8988T (cell line): ENCODE measurements at places on chromosomes 2 and 18.

- DNase-seq = no peak
These were observed 86.3 kb downstream of the ALPK2 start for GRCh38 chr18:58542426-58543159.

GRCh38 chr2:96694816-96695455 lies 44.9 kb downstream of the LMAN2L start:
- DNase-seq = no peak

- no peak for DNase-seq
These were observed 1.1 kb upstream of the PGAP1 start for GRCh38 chr2:196927376-196928225.

DNA sequence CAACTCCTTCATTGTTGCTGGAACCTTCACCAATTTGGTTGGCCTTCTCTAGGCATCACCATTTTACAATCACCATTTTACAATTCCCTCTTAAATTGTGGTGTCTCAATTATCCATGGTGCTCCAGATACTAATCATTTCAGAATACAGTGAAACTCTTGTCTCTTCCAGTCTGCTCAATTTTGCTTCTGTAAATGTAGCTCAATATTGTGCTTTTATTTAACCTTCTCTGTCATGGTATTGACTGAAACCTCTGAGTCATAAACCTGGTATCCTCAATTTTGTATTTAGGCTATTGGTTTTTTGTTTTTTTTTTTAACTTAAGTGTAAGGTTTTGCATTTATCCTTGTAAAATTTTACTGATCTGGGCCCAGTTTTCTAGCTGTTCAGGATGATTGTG lies 16.1 kb downstream of the STRADB start:
- no peak for DNase-seq

DNA sequence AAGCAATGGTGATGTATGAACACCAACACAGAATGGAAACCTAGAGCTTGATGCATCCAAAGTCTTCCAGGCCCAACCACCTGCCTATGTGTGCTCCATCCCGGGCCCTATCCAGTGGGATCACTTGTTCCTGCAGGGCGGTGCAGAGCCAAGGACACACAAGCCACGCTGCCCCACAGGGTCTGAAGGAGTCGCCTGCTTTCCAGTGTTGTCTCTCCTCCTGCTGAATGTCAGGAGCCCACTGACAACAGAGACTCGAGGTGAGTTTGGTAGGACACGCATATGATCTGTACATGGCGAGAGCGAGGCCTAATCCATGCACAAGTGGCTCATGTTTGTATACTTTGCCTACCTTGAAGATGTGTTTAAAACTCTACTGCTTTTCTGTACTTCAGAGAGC lies 70.9 kb upstream of the FHL2 start:
- DNase-seq = no peak

DNA sequence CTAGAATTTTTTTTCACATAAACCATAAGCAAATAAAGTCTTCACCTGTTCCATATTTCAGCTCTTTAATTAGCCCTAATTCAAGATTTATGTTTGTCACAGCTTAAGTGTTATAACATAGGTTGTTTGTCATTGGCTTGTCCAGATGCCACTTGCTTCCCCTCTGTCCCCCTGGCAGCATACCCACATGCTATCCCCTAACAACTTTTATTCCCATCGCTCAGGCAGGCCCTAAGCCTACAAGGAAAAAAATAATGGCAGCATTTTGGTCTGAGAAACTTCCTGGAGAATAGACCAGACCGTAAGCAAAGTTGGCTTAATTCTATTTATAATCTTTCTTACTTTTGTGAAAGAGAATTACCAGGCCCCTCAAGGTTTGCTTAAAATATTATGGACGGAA lies 173.9 kb downstream of the DNAH6 start:
- no peak for DNase-seq

GRCh38 chr2:130388221-130388907 lies 32.5 kb downstream of the PTPN18 start:
- no peak for DNase-seq

GRCh38 chr2:67083951-67084350 lies 313.2 kb upstream of the ETAA1 start:
- DNase-seq = no peak

DNA sequence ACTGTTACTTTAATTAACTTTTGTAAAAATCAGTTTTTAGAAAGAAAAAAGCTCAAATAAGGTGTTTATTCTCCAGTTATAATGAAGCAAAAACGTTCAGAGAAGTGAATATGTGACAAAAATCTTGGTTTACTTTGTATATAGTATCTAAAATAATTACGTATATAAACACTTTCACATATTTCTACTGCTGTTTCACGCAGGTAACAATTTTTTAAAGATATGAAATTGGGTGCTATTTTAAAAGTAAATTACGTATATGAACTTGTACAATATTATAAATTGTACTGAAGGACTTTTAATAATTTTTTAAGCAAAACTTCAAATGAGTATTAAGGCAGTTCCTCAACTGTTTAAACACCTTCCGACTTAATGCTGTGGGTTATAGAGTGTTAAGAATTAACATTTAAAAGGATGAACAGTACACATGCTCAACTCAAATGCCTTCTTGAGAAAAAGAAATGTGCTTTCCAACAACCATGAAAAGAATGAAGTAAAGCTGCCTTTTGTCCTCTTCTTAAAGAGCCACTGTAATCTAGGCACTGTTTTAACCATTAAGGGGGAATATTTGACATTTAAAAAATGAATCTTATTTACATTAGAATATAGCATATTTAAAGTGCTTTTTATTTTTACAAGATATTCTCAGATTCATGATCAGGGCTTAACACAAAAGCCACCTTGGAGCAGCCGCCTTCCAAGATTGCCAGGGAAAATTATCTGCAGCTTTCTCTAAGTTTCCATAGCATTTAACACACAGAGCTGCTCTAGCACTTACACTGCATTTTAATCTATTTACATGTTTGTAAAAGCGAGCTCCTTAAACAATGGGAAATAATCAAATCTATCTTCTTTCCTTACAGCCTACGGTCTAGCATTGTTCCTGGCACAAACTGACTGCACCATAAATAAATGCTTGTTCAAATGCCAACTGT lies 56.5 kb upstream of the CDKL4 start:
- DNase-seq = no peak

- DNase-seq = no peak
These were observed 101.0 kb downstream of the HS6ST1 start for GRCh38 chr2:128217671-128218070.

- DNase-seq = no peak
These were observed 3.6 kb upstream of the TSPYL6 start for GRCh38 chr2:54259413-54260240.

DNA sequence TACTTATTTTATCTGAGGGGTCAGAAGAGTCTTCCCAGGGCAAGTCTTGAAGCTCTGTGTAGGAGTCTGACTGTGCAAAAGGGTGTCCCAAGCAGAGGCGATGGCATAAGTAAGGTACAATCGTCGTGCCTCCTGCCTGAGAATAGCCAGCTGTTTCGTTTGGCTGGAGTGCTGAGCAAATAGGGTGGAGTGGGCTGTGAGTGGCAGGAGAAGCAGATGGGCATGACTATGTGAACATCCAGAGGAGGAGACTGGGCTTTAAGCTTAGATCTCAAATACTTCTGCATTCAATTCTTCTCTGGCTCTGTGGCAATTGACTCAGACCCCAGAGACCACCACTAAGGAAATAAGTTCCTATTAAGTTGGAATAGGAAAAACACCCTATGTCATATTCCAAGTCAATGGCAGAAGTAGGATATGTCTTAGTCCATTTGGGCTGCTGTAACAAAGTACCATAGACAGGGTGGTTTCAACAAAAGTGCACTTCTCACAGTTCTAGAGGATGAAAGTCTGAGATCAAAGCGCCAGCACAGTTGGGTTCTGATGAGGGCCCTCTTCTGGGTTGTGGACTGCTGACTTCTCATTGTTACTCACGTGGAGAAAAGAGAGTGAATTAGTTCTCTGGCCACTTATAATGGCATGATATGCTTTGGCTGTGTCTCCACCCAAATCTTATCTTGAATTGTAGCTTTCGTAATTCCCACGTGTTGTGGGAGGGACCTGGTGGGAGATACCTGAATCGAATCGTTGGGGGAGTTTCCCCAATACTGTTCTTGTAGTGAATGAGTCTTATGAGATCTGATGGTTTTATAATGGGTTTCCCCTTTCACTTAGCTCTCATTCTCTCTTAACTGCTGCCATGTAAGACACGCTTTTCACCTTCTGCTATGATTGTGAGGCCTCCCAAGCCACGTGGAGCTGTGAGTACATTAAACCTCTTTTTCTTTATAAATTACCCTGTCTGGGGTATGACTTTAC lies 120.2 kb downstream of the LPIN1 start:
- no peak for DNase-seq

GRCh38 chr18:52766002-52766545 lies 426.1 kb downstream of the DCC start:
- no peak for DNase-seq

DNA sequence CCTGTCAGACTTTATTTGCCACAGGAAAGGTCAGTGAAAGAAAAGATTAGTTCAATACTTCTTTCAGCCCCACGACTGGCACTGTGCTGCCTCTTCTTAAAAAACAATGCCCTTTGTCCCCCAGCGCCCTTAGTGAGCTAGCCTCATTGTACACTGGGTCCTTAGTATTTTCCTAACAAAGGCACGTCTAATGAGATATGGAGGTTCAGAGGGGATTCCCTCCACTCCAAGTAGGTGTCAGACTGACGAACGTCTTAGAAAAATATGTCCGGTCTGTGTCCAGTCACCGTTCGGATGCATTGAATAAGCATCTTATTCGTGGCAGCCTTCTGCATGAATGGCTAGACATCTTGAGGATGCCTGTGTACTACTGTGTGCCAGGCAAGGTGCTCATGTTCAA lies 1.1 kb downstream of the FECH start:
- no peak for DNase-seq

DNA sequence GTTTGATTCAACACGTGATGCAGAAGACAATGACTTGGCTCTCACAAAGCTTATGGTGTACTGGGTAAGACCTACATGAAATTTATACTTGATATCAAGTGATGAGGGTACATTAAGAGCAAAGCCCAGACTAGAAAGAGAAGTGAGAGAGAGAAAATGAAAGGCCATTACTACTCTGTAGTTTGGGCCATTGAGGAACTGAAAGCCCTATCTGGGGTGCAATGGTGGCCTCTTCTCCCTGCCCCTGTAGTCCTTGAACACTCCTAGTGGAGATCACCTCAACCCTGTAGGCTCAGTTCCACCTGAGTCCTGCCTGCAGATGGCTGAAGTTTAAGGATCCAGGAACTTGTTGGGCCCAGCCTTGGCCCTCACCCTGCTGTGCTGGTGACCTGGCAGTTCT lies 569.8 kb upstream of the MEX3C start:
- no peak for DNase-seq

- DNase-seq = no peak
These were observed 103.9 kb downstream of the CCBE1 start for GRCh38 chr18:59593291-59593717.

GRCh38 chr18:10044054-10044453 lies 130.2 kb downstream of the VAPA start:
- no peak for DNase-seq

GRCh38 chr2:46545015-46545839 lies 65.9 kb downstream of the TMEM247 start:
- DNase-seq = no peak

GRCh38 chr18:40652321-40652720 lies 1302.7 kb upstream of the PIK3C3 start:
- no peak for DNase-seq

DNA sequence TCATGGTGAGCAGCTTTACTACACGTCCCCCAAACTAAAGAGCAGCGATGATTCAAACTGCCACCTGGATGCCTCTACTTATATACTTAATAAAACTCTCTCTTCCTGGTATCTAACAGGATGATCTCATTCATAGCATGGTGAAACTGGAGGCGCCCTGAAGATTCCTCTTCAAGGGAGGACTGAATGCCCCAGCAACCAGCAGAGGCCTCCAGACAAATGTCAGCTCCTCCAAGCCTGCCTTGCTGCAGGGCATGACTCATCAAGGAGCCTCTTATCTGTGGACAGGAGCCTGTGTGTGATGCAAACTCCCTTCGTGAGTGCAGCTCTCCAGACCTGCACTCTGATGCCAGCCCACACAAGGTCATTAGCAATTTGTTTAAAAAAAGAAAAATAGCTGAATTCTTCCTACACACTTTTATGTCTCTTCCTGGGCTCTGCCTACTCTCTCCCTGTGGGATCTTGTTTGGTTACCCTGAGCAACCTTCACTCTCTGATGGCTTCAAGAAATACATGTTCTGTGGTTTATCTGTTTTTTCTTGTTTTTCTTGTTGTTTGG lies 30.2 kb downstream of the LONRF2 start:
- peak; percentile 30 for DNase-seq

- DNase-seq = no peak
These were observed 152.0 kb downstream of the GALNT14 start for GRCh38 chr2:30986231-30986580.

DNA sequence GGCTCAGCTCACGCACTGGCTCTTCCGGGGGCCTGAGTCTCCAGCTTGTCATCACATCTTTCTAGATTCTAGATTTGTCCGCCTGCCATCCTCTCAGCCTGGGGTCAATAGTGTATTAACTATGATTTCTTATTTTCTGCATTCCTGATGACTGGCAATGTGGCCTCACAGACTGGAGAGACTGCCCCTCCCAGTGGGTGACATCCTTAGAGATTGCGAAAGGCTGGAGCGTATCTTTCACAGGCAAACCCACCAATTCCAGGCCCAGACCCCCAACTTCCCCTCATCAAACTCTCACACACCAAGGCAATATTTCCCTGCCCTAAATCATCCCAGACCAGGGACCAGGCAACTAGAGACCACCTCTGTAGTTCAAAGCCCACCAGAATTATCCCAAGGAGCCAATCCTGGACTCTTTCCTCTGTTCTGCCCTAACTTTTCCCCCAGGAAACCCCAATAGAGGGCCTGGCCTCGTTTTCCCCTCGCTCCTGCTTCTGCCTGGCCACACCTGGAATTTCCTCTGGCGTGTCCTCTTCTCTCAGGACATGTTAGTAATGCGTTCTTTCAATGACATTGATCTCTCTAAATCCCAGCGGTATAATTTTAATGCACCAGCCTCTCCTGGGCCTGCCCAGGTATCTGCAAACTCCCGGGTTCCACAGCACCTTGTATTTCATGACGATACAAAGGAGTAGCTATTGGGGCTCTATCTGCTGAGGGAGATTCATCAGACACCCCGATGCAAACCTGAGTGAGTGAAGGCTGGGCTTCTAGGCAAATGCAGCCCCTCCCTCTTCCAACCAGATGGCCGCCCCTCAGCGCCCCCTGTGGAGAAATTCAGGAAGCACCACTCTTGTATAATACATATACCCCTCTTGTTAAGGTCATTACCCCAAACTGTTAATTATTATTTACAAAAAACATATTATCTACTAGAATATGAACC lies 2.4 kb upstream of the KCNF1 start:
- no peak for DNase-seq
